ENCODE measurements at places on chromosomes 7 and 10.

GRCh38 chr10:77591238-77591880 is 46.2 kb downstream of the KCNMA1 start:
- no peak for DNase-seq

- no peak for DNase-seq
Observed at GRCh38 chr7:424961-425793, 94.5 kb downstream of the PDGFA start.

DNA sequence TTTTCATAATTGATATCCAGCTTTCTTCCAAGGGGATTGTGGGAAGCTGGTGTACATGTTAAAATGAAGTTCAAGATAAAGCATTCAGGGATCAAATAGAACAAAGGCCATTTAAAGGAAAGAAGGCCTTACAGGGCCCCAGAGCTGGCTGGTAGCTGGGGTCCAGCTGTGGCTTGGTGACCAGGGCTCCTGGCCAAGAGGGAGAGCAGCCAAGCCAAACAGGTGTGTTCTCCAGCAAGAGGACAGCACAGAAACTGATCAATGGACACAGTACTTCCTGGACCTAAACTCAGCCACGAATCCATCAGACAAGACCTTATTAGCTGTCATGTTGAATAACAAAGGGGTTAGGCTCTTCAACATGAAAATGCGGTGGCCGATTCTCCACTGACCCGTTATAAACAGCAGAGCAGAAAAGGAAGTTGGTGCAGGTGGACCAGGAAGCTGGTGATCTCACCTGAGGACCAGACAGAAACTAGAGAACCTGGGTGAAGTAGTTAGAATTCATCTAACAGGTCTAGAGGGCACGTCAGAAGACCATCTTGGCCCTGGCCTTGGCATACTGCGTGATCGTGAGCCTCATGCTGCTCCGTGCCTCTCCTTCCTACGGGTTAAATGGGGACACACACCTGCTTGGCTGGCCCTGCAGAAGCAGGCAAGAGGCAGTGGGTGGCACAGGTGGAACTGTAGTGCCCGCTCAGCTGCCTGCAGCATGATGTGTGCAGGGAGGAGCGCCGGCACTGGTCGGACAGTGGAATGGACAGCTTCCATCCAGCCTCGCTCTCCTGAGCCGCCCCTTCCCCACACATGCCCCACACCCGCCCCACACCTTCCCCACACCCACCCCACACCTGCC is 53.8 kb downstream of the PARP12 start:
- no peak for DNase-seq

GRCh38 chr7:155612658-155613057 is 31.8 kb upstream of the RBM33 start:
- DNase-seq = no peak

GRCh38 chr7:83769407-83769806 is 120.5 kb upstream of the SEMA3E start:
- no peak for DNase-seq

GRCh38 chr7:28990200-28990960 is 32.2 kb upstream of the TRIL start:
- no peak for DNase-seq

DNA sequence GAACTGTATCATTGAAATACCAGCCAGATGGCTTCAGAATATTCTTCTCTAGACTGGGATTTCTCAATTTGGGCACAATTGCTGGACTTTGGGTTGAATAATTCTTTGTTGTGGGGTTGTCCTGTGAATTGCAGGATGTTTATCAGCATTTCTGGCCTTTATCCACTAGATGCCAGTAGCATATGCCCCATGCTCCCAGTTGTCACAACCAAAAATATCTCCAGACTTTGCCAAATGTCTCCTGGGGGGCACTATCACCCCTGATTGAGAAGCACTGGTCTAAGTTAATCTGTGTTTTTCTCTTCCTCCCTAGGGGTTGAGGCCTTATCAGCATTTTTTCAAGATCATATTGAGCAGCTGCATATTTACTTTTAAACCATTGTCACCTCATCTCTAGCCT is 204.9 kb upstream of the SP8 start:
- no peak for DNase-seq

DNA sequence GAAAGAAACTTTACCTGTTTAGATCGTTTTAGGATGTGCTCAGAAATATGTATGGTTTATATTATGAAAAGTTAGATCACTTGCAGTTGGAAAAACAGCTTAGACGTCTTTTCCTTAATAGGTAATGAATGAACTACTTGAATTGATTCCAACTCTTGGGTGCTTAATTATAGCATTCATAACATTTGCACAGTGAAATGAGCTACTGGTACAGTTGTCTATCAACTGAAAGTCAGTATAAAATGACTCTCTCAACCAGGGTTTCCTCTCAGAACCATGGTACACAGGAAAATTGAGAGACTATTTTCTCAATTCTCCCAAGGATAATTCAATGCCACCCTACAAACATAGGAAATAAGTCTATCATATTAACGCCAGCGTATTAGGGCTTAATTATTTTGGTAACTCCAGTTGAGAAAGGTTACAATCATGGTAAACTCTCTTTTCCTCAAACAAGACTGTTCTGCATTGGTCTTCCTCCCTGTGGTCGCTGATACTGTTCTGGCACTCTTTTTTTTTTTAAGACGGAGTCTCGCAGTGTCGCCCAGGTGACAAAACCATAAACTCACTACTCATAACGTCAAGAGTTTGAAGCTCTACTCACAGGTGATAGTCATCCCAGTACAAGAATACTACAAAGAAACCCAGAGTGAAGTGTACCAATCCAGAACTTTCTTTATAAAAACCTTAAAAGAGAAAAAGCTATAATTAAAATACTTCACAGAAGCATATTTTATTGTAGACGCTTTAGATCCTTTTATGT is 2.0 kb downstream of the ANLN start:
- DNase-seq = no peak
